ENCODE measurements at places on chromosomes 4 and X.
A peak's percentile ranks its signal among the peaks of the same experiment; 100 is the strongest.

GRCh38 chrX:149871940-149872339 is 9.0 kb upstream of the MAGEA8 start:
- DNase-seq = peak; percentile 59

GRCh38 chr4:113618205-113618604 is 143.3 kb downstream of the CAMK2D start:
- DNase-seq = no peak

- DNase-seq = no peak
Measured at GRCh38 chr4:121936101-121936500, 15.8 kb downstream of the TRPC3 start.

GRCh38 chrX:151780621-151781020 is 46.1 kb downstream of the CNGA2 start:
- DNase-seq = no peak

DNA sequence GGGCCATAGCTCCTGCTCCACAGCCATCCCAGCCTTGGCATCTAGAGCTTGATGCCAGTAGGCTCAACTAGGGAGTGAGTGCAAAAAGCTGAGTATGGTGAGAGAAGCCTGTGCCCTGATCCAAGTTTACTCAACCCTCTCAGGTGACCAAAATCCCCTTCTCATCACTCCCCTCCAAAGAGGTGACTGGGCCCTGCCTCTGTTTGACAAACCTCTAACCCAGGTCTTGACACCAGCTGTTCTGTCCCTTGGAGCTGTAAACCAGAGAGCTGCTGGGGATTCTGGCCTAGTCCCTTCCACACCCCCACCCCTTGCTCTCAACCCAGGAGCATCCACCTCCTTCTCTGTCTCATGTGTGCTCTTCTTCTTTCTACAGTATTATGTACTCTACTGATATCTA is 73.5 kb downstream of the MSN start:
- DNase-seq = no peak

DNA sequence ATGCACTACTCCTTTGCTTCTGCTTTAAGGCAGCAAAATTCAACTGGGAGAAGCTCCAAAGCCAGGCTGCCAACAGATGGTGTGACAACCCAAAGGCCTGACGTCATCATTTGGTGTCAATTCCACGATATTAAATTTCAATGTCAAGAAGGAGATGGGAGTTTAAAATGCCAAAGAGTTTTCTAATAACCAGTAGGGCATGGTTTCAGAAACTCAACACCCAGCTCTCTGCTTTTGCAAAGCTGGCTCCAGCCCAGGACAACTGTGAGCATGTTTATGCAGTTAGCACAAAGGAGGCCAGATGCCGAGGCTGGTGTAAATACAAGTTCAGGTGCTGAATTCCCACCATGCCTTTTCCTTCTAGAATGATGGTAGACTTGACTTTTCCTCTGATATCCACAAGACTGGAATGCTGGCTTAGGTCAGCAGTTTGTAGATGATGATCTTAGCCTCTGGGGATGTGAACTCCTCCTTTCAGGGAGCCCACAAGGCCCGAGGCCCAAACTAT is 67.3 kb downstream of the AFAP1 start:
- no peak for DNase-seq

DNA sequence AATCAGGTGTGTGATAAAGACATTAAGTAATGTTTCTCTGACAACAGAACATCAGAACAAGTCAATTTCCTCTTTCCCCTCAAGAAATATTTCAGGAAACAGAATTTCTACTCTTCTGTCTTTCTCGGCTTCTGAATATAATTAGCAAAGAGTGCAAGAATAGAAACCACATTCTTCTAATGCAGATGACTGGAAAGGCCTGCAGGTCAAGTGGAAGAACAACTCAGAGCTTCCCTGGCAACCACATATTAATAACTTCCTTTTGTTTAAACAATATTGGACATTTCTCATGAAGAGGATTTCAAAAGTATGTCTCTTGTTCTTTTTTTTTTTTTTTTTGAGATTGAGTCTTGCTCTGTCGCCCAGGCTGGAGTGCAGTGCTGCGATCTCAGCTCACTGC is 225.5 kb downstream of the PARM1 start:
- DNase-seq = no peak

DNA sequence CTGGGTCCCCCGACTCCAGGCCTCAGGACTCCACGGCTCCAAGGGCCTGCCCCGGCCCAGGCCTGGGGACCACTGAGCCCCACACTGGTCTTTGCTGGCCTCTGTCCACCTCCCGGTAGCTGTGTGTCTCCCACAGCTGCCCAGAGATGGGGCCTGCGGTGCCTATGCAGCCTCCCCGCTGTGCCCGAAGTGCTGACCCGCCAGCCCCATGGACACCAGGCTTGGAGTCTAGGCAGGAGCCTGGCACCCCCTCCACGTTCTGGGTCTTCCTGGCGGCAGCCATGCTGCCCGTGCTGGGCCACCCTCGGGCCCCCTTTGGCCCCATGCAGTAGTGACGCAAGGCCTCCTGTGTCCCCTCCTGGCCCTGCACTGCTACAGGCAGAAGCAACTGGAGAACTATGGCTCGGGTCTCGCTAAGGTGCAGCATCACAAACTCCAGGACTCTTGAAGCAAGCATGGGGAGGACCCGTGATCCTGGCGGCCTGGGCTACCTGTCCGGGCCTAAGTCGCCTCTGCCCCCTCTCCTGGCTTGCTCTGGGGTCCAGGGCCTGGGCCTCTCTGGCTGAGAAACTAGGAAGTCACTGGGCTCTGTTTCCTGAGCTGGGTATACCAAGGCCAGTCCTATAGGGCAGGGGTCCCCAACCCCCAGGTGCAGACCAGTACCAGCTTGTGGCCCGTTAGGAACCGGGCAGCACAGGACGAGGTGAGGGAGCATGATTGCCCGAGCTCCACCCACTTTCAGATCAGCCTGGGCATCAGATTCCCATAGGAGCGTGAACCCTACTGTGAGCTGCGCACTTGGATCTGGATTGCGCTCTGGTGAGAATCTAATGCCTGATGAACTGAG is 917 bp downstream of the MYL5 start:
- DNase-seq = no peak

DNA sequence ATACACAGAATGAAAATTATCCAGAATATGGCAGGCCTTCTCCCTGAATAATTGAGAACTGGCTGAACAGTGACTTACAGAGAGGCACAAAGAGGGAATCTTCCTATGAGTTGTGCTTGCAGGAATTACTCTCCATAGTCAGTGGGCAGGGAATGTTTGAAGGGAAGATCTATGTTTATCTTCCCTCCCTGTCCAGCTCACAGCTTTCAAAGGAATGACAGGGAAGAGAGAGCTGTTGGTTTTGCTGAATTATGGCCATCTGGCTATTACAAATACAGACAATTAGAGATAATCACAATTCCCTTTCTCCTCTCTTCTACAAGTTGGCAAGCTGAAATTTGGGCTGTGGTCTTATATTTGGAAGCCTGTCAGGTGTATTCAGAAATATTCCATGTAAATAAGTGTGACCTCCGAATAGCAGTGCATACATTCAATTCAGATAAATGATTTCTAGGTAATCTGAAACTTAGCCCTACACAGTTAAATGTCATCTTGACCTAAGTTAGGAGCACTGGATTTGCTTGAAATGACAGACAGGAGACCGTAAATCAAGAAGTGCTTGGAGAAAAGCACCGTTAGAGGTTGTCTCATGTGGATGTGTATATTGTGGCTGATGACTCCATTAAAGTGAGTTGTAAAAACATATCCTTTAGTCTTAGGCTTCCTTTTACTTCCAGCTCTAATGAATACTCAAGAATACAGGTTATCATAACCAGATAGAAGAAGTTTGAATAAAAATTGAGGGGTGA is 136.8 kb downstream of the C4orf33 start:
- DNase-seq = no peak

GRCh38 chr4:71444395-71444794 is 105.6 kb downstream of the SLC4A4 start:
- DNase-seq = no peak

DNA sequence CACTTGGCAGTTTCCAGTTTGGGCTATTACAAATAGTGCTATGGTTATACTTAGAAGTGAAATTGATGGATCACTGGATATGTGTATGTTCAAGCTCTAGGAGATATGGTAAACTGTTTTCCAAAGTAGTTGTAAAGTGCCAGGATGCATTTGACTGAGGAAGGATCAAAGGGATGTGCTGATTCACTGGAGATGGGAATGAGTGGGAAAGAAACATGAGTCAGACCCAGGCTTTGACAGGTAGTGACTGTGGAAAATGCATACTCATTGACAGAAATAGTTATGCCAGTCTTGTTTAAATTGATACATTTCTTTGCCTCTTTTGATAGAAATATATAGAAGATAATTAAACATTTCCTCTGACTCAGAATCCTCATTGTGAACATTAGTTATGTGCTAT is 77.9 kb downstream of the CEP135 start:
- DNase-seq = no peak

DNA sequence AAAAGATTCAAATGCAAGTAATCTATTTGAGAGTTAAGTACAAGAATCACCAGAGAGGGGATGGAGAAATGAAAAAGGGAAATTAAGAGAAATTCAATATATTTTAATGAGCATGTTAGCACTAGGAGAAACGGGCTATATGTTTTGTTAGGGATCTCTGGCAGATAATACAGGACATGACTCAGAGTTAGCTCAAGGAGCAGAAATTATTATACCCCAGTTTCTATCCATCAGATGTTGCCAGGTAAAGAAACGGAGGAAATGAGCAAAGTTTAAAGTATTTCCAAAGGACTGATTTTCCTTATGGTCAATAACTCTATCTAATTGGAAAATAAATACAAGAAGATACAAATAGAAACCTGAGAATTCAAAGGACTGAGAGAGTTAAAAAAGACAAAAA is 867.6 kb downstream of the TRAM1L1 start:
- DNase-seq = no peak

DNA sequence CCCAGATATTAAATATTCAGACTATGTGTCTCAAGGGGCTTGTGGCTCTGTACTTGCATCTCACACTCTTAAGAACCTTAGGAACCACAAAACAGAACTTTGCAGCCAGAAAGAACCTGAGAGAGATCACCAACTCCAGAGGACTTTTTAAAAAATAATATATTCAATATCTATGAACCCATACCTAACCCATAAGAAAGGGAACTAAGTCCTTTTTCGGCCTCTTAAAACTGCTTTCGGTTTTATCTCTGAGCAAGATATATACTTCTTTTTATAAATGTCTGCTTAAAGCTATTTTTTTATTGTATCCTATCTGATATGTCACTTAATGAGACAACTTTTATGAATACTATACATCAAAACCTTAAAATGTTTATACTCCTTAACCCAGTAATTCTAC is 10.9 kb downstream of the SMARCA1 start:
- DNase-seq = no peak

GRCh38 chrX:139828033-139828432 is 104.8 kb downstream of the ATP11C start:
- DNase-seq = no peak

- no peak for DNase-seq
Measured at GRCh38 chr4:11428899-11429698, 405 bp upstream of the HS3ST1 start.

GRCh38 chr4:80202190-80202711 is 4.9 kb downstream of the PRDM8 start:
- DNase-seq = peak; percentile 78

GRCh38 chrX:72367516-72367915 is 61.8 kb upstream of the CITED1 start:
- DNase-seq = no peak

- no peak for DNase-seq
Measured at GRCh38 chrX:14232688-14233087, 203.0 kb upstream of the GEMIN8 start.

- DNase-seq = no peak
Measured at GRCh38 chrX:24651783-24652182, 4.6 kb upstream of the PCYT1B start.

GRCh38 chrX:42770566-42770965 is 7.4 kb downstream of the PPP1R2C start:
- DNase-seq = no peak

GRCh38 chr4:21126014-21126512 is 425.8 kb downstream of the PACRGL start:
- no peak for DNase-seq

DNA sequence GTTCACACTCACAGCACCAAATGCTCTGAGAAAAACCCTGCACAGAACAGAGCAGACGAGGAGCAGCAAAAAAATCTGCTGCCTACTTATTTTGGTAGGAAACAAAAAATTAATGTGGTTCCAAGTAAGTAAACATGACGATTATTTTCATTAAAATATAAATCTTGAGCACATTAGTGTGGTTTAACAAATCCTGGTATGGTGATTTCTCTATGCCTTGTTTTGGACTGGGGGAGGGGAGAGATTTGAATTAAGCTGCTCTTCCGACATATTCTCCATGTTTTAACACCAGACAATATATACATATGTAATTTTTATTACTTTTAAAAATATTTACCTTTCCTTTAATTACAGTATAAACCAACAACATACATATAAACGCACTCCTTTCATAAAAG is 1.8 kb downstream of the CAMK2D start:
- peak; percentile 27 for DNase-seq

GRCh38 chrX:41449615-41450014 is 2.5 kb downstream of the NYX start:
- no peak for DNase-seq

- no peak for DNase-seq
Measured at GRCh38 chr4:75343333-75343732, 170.9 kb downstream of the RCHY1 start.

DNA sequence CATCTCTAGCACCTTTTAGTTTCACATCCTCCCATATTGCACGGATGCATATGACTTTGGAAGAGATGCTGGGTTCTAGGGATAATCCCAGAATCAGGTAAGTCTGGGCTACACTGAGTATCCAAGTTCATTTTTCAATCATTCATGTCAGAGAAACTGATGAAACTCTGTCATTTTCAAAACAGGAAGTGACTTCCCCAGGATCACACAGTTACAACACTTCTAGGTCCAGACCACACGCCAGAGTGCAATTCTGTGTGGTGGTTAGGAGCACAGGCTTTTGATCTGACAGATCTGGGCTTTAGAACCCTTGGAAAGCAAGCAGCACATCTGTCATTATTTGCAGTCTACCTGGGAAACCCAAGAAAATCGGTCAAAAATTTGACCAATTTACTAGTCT is 52.1 kb upstream of the CDKN2AIP start:
- no peak for DNase-seq

GRCh38 chr4:85861064-85861765 is 386.3 kb downstream of the ARHGAP24 start:
- DNase-seq = no peak

DNA sequence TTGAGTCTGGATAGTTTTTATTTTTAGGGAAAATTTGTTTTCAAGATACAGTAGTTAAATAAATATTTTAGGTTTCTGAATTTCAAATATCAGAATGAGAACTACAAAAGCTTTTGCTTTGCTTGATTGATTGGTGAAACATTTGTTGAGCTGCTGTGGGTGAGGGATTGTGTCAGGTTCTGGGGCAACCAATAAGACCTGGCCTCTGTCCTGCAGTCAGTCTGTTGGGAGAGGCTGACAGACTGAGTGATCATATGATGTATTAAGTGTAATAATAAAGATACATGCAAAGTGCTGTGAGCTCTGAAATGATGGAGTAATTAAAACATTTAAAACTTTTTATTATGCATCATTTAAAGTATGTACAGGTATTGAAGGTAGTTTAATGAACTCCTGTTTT is 9.6 kb downstream of the KDM6A start:
- DNase-seq = no peak
